ENCODE measurements at places on chromosomes 11 and 22.

GRCh38 chr11:121487191-121487590, 34.4 kb upstream of the SORL1-AS1 start:
- H3K4me1 ChIP-seq: peaks cover 23% of the 10 kb centered on the region
- no peaks in the 10 kb centered on the region for H3K27me3 ChIP-seq
- H3K4me3 ChIP-seq: no peak overlapping the region
- no peak overlapping the region for H3K27ac ChIP-seq
- peaks cover 18% of the 10 kb centered on the region for H3K36me3 ChIP-seq
- DNase-seq: no peak

- H3K4me1 ChIP-seq: no peaks in the 10 kb centered on the region
- no peak for DNase-seq
- H3K27ac ChIP-seq: no peak overlapping the region
- no peaks in the 10 kb centered on the region for H3K27me3 ChIP-seq
- H3K36me3 ChIP-seq: peaks cover 20% of the 10 kb centered on the region
Measured at GRCh38 chr11:103170865-103171264, 61.6 kb downstream of the DYNC2H1 start.

DNA sequence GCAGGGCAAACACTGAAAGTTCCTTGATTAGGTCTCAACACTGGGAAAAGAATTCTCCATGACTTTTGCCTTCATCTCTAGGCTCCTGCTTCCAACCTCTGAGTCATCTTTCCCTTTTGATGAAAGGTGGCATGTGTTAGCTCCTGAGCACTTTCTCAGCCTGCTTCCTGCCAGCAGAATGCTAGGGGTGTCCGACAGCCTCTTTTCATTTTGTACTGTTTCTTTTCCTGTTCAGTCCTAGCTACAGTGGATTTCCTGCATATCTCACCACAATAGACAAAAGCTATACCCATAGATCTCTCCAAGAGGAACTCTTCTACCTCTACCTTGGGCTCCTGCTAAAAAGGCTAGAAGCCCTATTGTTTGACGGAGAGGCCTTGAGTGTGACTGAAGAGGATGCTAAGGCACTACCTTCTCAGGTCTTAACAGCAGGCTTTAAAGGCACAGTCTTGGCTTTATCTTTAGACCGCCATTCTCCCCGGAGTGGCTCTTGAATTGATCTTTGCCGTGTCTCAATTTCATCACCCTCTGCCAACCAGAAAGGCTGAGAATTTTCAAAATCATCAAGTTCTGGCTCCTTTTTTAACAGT, 145.5 kb downstream of the RBFOX2 start:
- H3K36me3 ChIP-seq: no peaks in the 10 kb centered on the region
- no peak overlapping the region for H3K4me3 ChIP-seq
- H3K27me3 ChIP-seq: no peaks in the 10 kb centered on the region
- H3K27ac ChIP-seq: peak overlapping the region; percentile 13
- peaks cover 17% of the 10 kb centered on the region for H3K4me1 ChIP-seq

- H3K4me1 ChIP-seq: peaks cover 32% of the 10 kb centered on the region
- DNase-seq: no peak
- peaks cover 5% of the 10 kb centered on the region for H3K27me3 ChIP-seq
- no peaks in the 10 kb centered on the region for H3K36me3 ChIP-seq
- H3K27ac ChIP-seq: no peak overlapping the region
- H3K4me3 ChIP-seq: no peak overlapping the region
Measured at GRCh38 chr11:61023086-61023965, 51.8 kb downstream of the CD6 start.

- no peak overlapping the region for H3K4me3 ChIP-seq
- H3K27me3 ChIP-seq: no peaks in the 10 kb centered on the region
- peaks cover 9% of the 10 kb centered on the region for H3K36me3 ChIP-seq
- H3K4me1 ChIP-seq: peaks cover 30% of the 10 kb centered on the region
- DNase-seq: peak; percentile 76
- H3K27ac ChIP-seq: peak overlapping the region; percentile 80
Measured at GRCh38 chr11:75422248-75423231, 10.5 kb downstream of the KLHL35 start.

- H3K27ac ChIP-seq: no peak overlapping the region
- H3K27me3 ChIP-seq: peaks cover 58% of the 10 kb centered on the region
- peak overlapping the region; percentile 39 for H3K4me3 ChIP-seq
- no peak for DNase-seq
- H3K4me1 ChIP-seq: no peaks in the 10 kb centered on the region
Measured at GRCh38 chr22:50599816-50600455, 657 bp upstream of the MAPK8IP2 start.

GRCh38 chr22:32752326-32752725, 49.2 kb upstream of the TIMP3 start:
- no peak overlapping the region for H3K4me3 ChIP-seq
- DNase-seq: no peak
- no peak overlapping the region for H3K27ac ChIP-seq
- peaks cover 13% of the 10 kb centered on the region for H3K4me1 ChIP-seq

- no peaks in the 10 kb centered on the region for H3K4me1 ChIP-seq
- peaks cover 7% of the 10 kb centered on the region for H3K27me3 ChIP-seq
- H3K27ac ChIP-seq: no peak overlapping the region
Measured at GRCh38 chr22:39877079-39877845, 16.3 kb downstream of the ENTHD1 start.

GRCh38 chr22:49413146-49413545, 414.5 kb downstream of the BRD1 start:
- peaks cover 10% of the 10 kb centered on the region for H3K27me3 ChIP-seq
- H3K4me3 ChIP-seq: no peak overlapping the region
- H3K27ac ChIP-seq: no peak overlapping the region

GRCh38 chr11:57728829-57729228, 12.5 kb upstream of the SELENOH start:
- H3K27me3 ChIP-seq: no peaks in the 10 kb centered on the region
- H3K4me1 ChIP-seq: no peaks in the 10 kb centered on the region
- H3K4me3 ChIP-seq: no peak overlapping the region
- no peak overlapping the region for H3K27ac ChIP-seq
- no peaks in the 10 kb centered on the region for H3K36me3 ChIP-seq
- DNase-seq: no peak

DNA sequence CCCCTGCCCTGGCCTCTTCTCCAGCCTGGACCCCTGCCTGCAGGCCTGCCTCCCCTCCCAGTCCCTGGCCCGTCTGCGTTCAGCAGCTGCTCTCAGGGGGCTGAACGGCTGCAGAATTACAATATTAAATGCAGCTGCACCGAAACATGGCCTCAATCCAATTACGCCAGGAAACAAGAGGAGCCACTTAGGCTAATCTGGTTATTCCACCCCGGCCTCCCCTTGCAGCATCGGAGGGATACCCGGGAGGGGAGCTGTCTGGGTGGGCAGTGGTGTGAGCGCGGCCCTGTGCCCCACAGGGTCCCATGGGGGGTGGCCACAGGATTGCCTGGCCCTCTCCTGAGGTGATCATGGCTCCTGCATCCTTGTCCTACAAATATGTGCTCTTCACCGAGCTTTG, 42.6 kb downstream of the FLRT1 start:
- H3K4me1 ChIP-seq: no peaks in the 10 kb centered on the region
- no peaks in the 10 kb centered on the region for H3K27me3 ChIP-seq
- H3K4me3 ChIP-seq: no peak overlapping the region
- DNase-seq: no peak
- H3K36me3 ChIP-seq: no peaks in the 10 kb centered on the region
- H3K27ac ChIP-seq: no peak overlapping the region

DNA sequence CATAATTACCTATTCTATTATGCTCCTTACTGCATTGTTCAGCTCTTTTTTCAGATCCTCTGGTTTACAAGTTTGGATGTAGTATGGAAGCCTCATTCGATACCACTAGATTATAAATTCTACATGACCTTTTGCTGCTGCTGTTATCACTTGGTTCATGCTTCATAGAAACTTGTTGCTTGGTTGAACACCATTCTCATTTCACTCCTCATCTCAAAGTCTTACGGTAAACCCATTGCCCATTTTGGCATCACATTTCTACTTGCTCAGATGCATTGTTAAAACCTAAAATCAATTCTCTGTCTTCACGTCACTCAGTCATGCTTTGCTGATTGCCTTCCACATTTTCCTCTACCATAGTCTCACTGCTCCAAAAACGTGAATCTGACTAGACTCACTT, 155.5 kb upstream of the DDI1 start:
- no peak overlapping the region for H3K27ac ChIP-seq
- no peaks in the 10 kb centered on the region for H3K4me1 ChIP-seq
- DNase-seq: no peak
- no peaks in the 10 kb centered on the region for H3K36me3 ChIP-seq
- H3K4me3 ChIP-seq: no peak overlapping the region

DNA sequence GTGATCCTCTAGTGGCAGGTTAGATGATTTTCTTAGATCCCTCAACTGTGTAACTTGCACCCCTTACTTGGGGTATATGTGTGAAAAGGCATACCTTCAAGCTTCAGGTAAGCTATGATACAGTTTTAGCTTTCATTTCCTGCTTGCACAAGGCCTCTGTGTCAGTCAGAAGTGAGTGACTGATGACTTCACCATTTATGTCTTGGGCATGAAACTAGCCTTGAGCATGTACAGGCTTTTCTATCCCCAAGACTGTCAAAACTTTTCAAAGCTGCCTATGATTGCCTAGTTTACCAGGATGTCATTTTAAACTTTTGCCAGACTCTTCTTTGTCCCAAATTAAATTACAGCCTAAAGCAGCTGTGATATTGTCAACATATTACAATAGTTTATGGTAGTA, 286.1 kb upstream of the CNTN5 start:
- no peak overlapping the region for H3K4me3 ChIP-seq
- no peak overlapping the region for H3K27ac ChIP-seq
- no peaks in the 10 kb centered on the region for H3K27me3 ChIP-seq
- no peak for DNase-seq
- no peaks in the 10 kb centered on the region for H3K4me1 ChIP-seq

DNA sequence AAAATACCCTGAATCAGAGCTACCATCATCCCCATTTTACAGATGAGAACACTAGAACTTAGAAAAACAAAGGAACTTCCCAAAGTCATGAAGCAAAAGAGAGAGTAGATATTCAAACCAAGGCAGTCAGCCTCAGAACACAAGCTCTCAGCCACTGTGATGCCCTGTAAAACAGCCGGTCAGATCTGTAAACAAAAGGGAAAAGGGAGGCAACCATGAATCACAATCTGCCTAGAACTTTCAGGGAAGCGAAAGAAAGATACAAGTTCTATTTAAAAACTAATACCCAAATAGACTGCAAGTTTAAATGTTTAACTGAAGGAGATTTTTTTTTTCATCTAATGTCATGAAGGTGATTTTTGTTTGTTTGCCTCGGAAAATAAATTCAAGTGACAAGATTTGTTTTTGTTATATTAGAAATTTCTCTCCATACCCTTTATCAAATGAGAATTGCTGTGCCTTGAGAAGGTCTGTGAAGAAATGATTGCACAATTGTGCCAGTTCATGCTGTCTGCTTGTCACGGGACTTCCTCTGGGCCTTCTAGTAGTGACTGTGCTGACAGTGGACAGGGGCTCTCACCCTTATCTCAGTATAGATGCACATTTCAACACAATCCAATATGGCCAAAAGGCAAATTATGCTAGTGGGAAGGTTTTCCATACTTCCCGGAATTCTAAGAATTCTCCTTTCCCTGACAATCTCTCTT, 11.7 kb downstream of the SAA1 start:
- DNase-seq: no peak
- H3K4me1 ChIP-seq: peaks cover 6% of the 10 kb centered on the region
- H3K27ac ChIP-seq: peak overlapping the region; percentile 41
- H3K27me3 ChIP-seq: no peaks in the 10 kb centered on the region
- H3K36me3 ChIP-seq: peaks cover 49% of the 10 kb centered on the region

- peak; percentile 65 for DNase-seq
- H3K27ac ChIP-seq: peak overlapping the region; percentile 94
- H3K4me1 ChIP-seq: peaks cover 44% of the 10 kb centered on the region
- no peaks in the 10 kb centered on the region for H3K27me3 ChIP-seq
- peak overlapping the region; percentile 96 for H3K4me3 ChIP-seq
- no peaks in the 10 kb centered on the region for H3K36me3 ChIP-seq
Measured at GRCh38 chr11:118928870-118929500, 3.3 kb upstream of the BCL9L start.

DNA sequence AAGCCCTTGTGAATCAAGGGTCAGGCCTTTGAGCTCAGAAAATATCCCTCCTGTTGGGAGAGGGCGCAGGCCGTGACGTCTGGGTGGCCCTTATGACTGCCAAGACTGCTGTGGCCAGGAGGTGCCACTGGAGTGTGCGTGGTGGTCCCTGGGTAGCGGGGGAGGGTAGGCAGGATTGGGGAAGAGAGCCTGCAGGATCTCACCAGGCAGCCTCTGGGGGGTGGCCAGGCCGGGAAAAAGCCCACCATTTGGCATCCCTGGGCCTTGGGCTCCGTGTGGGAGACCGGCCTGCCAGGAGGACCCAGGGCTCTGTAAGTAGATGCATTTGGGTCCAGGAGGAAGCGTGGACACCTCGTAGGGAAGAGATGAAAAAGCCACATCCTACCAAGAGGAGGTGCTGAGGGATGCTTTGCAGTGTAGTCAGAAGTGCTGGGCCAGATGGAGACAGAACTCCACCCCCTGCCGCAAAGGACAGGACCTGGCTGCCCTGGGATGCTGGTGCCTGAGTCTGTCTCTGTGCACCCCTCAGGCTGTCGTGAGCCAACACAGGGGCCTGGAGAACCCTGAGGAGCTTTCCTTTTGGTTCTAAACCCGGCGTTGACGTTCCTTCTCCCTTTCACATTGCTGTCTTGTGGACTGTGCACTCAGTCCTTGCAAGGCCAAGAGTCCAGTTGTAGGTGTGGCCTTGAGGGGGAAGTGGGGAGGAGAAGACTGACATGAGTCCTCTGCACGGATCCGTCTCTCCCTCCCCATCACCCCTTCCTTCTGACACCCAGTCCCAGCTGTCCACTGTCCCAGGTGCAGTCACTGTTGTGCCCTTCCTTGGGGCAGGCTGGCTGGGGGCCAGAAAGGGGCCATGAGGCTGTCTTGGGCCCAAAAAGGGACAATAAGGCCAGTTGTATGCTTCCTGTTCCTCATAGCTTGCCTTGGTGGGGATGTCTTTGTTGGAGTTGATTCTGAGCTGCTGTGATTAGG, 12.7 kb upstream of the MIEF1 start:
- no peaks in the 10 kb centered on the region for H3K36me3 ChIP-seq
- H3K4me3 ChIP-seq: peak overlapping the region; percentile 16
- H3K4me1 ChIP-seq: peaks cover 25% of the 10 kb centered on the region
- peak overlapping the region; percentile 25 for H3K27ac ChIP-seq
- no peaks in the 10 kb centered on the region for H3K27me3 ChIP-seq

DNA sequence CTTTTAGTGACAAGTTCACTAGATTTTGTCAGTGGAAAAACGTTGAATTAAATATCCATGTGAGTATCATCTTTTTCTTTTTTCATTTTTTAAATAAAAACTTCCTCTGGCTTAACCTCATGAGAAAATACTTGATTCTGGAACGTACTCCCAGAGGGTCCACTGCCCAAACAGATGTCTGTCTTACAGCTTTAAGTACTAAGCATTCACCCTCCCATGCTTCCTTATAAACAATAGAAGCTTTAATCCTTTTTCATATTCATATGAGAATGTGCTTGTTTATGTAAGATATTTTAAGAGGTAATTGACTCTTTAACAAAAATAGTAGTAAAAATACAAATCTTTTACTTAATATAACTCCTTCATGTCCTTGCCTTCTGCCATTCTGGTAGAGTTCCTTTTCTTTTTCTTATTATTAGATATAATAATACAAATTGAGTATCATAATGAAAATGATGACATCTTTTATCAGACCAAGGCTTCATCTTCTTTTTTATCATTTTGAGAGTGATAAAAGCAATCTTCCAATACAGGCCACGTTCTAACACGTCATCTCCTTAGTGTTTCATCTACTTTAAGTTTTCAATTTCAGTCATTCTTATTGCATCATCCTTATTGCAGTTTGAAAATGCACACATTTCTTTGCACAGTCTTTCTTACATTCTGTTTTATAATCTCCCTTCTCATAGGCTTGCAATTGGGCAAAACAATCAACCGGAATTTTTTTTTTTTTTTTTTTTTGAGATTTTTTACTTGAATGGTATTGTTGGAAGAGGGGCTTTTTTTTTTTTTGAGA, 69.5 kb upstream of the MYO18B start:
- no peak for DNase-seq
- H3K27ac ChIP-seq: no peak overlapping the region
- H3K4me1 ChIP-seq: peaks cover 17% of the 10 kb centered on the region

Measured in lower lobe of right lung (tissue), 2 donors.